Urinary bladder (tissue), 4 donors: ENCODE measurements at places on chromosomes 11 and 22. TPM values are rescaled to one million over a fixed set of nuclear protein-coding genes. Genes with fewer than 3 reads are reported as not detected.

PKDREJ gene
- total RNA-seq, result 0.05 TPM

PANX2 gene
- 0.63 TPM for total RNA-seq

TMEM132A gene
- total RNA-seq, result 14.0 TPM

ZNF214 gene
- total RNA-seq, result 12.5 TPM

SLCO2B1 gene
- total RNA-seq, result 11.7 TPM

TRIM68 gene
- total RNA-seq, result 10.7 TPM

NCF4 gene
- 9.7 TPM for total RNA-seq

MMP10 gene
- not detected for total RNA-seq

MPPED1 gene
- total RNA-seq, result 1.7 TPM

CST6 gene
- total RNA-seq, result 0.58 TPM

SCGB1D1 gene
- total RNA-seq, result not detected

SLC35C1 gene
- total RNA-seq, result 6.2 TPM

TCN1 gene
- total RNA-seq, result not detected

KRTAP5-1 gene
- total RNA-seq, result not detected

APOBEC3H gene
- not detected for total RNA-seq

FBLN1 gene
- 700 TPM for total RNA-seq
